ENCODE measurements at places on chromosomes 2 and 18.

GRCh38 chr18:43571078-43571689 lies 293.9 kb upstream of the SYT4 start:
- no peaks in the 10 kb centered on the region for H3K27me3 ChIP-seq
- H3K36me3 ChIP-seq, result no peaks in the 10 kb centered on the region
- H3K4me3 ChIP-seq, result no peak overlapping the region
- peak; percentile 18 for DNase-seq
- H3K4me1 ChIP-seq, result no peaks in the 10 kb centered on the region

- DNase-seq, result no peak
- H3K27ac ChIP-seq, result no peak overlapping the region
- no peak overlapping the region for H3K4me3 ChIP-seq
- H3K36me3 ChIP-seq, result no peaks in the 10 kb centered on the region
- no peaks in the 10 kb centered on the region for H3K4me1 ChIP-seq
- no peaks in the 10 kb centered on the region for H3K27me3 ChIP-seq
Measured at GRCh38 chr2:141557329-141558095, 573.3 kb downstream of the LRP1B start.

- no peak overlapping the region for H3K4me3 ChIP-seq
- no peak overlapping the region for H3K27ac ChIP-seq
- DNase-seq, result no peak
- H3K4me1 ChIP-seq, result no peaks in the 10 kb centered on the region
- no peaks in the 10 kb centered on the region for H3K36me3 ChIP-seq
- no peaks in the 10 kb centered on the region for H3K27me3 ChIP-seq
Measured at GRCh38 chr2:221958224-221958623, 340.6 kb downstream of the PAX3 start.

GRCh38 chr2:5756272-5756671 lies 64.1 kb downstream of the SOX11 start:
- no peak for DNase-seq
- no peak overlapping the region for H3K27ac ChIP-seq
- no peaks in the 10 kb centered on the region for H3K27me3 ChIP-seq
- no peaks in the 10 kb centered on the region for H3K4me1 ChIP-seq
- H3K4me3 ChIP-seq, result no peak overlapping the region

DNA sequence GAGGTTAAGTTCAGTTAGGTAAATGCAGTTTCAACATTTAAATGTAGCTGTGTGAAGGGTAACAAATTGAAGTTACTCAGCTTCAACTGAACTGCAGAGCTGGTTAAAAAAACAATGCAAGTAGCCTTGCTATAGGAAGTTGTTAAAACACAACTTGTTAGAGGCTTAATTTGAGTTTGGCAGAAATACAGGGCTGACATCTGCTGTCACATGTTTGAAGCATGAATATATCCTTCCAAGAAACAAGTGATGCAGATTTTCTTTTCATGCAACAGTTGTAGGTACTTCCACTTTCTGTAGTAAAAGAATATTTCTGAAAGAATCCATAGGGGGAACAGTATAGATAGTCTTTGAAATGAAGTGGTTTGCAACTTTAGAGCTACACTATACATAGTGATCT lies 208.7 kb upstream of the RASGRP3 start:
- no peak for DNase-seq
- H3K27me3 ChIP-seq, result no peaks in the 10 kb centered on the region

DNA sequence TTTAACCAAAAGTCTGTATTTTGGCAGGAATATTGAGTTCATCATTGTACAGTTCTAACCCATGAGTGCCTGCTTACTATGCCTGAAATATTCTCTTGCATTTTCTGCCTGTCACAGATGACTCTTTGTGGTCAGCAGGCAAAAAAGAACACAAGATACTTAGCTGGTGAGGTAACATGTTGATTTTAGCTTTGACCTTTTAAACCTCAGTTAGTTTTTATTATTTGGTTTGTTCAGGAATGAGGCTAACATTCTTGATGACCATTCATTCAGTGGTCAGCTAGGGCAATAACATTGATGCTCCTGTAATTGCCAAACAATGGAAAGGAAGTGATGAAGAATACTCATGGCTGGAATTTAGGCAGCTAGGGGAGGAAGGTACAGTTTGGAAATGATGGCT lies 491.2 kb downstream of the PIK3C3 start:
- no peaks in the 10 kb centered on the region for H3K36me3 ChIP-seq
- no peak for DNase-seq
- H3K4me3 ChIP-seq, result no peak overlapping the region
- no peak overlapping the region for H3K27ac ChIP-seq
- no peaks in the 10 kb centered on the region for H3K4me1 ChIP-seq

DNA sequence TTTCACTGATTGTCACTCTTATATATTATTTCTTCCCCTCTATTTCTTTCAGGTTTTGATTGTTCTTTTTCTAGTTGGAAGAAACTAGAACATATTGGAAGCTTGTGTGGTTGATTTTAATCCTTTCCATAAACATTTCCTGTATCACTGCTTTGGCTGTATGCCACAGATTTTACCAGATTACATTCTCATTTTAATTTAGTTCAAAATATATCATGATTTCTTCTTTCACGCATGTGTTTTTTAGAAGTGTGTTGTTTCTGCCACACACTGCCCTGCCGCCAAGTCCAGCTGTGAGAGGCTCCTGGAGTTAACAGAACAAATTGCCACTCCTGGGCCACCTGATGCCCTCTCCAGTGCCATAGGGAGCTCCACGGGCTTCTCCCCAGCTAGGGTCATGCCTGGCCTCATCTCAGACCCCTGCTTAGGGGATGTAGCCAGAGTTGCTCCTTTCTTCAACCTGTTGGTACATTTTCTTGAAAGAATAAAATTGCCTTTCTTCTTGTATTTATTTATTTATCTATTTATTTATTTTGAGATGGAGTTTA lies 206.2 kb upstream of the COPS8 start:
- no peaks in the 10 kb centered on the region for H3K36me3 ChIP-seq
- peaks cover 3% of the 10 kb centered on the region for H3K4me1 ChIP-seq
- H3K4me3 ChIP-seq, result no peak overlapping the region
- H3K27ac ChIP-seq, result no peak overlapping the region
- no peak for DNase-seq

- H3K27ac ChIP-seq, result no peak overlapping the region
- no peaks in the 10 kb centered on the region for H3K27me3 ChIP-seq
- no peaks in the 10 kb centered on the region for H3K36me3 ChIP-seq
- DNase-seq, result peak; percentile 39
Measured at GRCh38 chr2:158828378-158829164, 33.5 kb downstream of the DAPL1 start.

- DNase-seq, result no peak
- H3K27me3 ChIP-seq, result no peaks in the 10 kb centered on the region
- H3K4me1 ChIP-seq, result no peaks in the 10 kb centered on the region
- no peaks in the 10 kb centered on the region for H3K36me3 ChIP-seq
- no peak overlapping the region for H3K4me3 ChIP-seq
Measured at GRCh38 chr2:10903861-10904210, 7.9 kb upstream of the KCNF1 start.

DNA sequence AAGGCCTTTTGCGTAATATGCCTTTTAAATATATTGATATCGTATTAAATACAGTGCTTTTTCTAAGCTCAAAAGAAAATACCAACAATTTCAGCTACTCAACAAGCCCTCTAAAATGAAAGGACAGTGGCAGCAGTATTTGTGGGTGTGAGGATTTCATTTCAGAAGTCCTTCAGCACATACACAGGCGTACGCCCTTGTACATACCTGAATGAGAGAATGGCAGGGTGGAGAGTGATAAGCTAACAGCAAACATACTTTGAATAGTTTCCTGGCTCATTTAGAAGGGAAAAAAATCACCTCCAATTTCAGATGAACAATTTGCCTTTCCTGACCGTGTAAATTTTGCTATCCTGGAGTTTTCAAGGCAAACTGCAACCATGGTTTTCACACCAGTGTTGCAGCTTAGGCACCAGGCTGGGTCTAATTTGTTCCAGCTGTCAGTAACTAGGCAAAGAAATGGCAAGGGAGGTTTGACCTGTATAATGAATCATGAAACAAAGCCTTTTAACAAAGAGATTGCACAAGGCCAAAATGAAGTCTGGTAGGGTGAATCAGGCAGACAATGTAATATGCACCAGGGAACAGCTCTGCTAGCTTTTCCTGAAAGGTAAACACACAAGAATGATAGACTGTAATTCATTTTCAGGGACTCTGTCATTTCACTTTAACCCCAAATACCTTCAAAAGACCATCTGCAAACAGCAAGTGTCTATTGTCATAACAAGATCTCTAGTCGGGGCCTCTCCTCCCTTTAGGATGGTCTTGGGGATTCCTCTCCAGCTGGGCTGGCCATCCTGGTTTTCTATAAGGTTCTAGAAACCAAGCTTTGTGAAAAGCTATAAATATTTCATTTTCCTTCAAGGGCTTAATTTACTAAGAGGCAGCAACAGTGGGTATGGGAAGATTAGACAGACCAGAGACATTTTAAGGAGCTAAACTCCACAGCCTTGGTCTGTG lies 11.5 kb downstream of the ANKRD29 start:
- no peak overlapping the region for H3K27ac ChIP-seq
- H3K27me3 ChIP-seq, result no peaks in the 10 kb centered on the region
- H3K4me3 ChIP-seq, result no peak overlapping the region
- no peaks in the 10 kb centered on the region for H3K4me1 ChIP-seq
- H3K36me3 ChIP-seq, result no peaks in the 10 kb centered on the region

Measured in prostate gland (tissue), 2 donors.